ENCODE measurements at places on chromosomes 1 and 21. TPM values are rescaled to one million over a fixed set of nuclear protein-coding genes. Genes with fewer than 3 reads are reported as not detected.

DNA sequence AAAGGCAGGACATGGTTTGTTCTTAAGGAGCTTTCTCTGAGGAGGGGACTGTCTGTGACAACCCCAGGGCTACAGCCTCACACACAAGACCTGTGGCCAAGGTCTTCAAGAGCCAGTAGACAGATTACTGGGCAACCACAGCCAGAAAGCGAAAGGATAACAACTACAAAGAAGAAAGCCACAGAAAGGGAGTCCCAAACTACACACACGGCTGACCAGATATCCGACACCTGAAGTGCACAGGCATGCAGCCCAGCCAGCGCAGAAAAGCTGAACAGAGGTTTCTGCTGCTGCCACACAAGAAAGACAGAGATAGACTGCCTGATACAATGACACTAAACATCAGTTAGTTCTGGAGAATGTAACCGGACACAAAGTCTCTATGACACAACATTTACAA, 21.4 kb upstream of the NADK start:
- DNase-seq = no peak

The TSPAN1 gene
- 0.64 TPM for total RNA-seq

DNA sequence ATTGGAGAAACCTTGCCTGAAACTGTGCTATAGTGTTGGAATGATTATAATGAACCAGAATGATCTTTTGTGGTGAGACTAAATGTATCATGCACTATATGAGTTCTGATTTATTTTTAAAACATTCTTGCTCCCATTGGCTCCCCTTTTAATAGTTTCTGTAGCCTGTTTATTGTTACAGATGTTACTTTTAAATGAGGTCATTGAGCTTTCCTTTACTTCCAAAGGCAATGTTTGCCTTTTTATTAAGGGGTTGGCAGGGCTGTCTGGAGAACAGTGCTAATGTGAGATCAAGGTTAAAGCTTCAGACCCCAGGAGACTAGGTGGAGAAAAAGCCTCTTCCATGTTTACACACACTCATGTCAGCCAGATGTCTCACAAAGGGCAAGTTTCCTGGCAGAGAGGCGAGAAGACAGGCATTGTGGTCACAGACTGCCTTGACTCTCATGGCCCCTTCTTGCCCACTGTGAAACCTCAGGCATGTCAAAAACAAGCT, 120.6 kb upstream of the RAVER2 start:
- peak; percentile 53 for DNase-seq

- no peak for DNase-seq
Measured at GRCh38 chr1:158485455-158485854, 13.4 kb downstream of the OR10R2 start.

The CYP4Z1 gene
- not detected for total RNA-seq

The RNU1-2 gene
- not detected for total RNA-seq

DNA sequence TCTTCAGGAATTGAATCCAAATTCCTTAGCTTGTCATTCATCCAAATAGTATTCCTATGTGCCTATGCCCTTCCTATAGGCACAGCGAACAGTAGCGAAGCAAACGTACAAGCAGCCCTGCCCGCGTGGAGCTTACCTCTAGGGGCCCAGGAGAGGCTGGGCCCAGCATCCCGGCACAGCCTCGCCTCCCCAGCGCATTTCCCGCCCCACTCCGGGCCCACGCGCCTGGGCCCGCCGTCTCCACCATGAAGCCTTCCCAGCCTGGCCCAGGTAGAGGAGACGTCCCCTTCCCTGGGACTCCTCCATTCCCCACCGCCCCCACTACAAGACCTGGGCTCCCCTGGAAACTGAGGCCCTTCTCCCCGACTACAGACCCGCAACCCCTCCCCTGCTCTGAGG, 245 bp upstream of the TMEM269 start:
- DNase-seq = no peak

Data from H4 (cell line).